ENCODE measurements at places on chromosomes 11 and 22. TPM values are rescaled to one million over a fixed set of nuclear protein-coding genes. Genes with fewer than 3 reads are reported as not detected.

MPEG1 gene
- total RNA-seq, result not detected

SUN2 gene
- total RNA-seq, result 105 TPM

ACR gene
- 0.07 TPM for total RNA-seq

SCUBE1 gene
- total RNA-seq, result 1.8 TPM

TMEM86A gene
- total RNA-seq, result 4.1 TPM

CDKN1C gene
- 108 TPM for total RNA-seq

THAP12 gene
- total RNA-seq, result 25.9 TPM

VPREB3 gene
- total RNA-seq, result 1.1 TPM

MYRF gene
- total RNA-seq, result 56.9 TPM

CDC42EP1 gene
- total RNA-seq, result 12.7 TPM

MIAT gene
- total RNA-seq, result 0.21 TPM

CBX7 gene
- total RNA-seq, result 8.9 TPM

NELL1 gene
- 7.4 TPM for total RNA-seq

MOV10L1 gene
- total RNA-seq, result not detected

KCNJ1 gene
- total RNA-seq, result not detected

PHOX2A gene
- 0.92 TPM for total RNA-seq

OR2AT4 gene
- not detected for total RNA-seq

NRIP3 gene
- total RNA-seq, result 2.1 TPM

NAALADL1 gene
- 2.3 TPM for total RNA-seq
